ENCODE measurements at places on chromosomes 11 and 22. TPM values are rescaled to one million over a fixed set of nuclear protein-coding genes. Genes with fewer than 3 reads are reported as not detected.

DNA sequence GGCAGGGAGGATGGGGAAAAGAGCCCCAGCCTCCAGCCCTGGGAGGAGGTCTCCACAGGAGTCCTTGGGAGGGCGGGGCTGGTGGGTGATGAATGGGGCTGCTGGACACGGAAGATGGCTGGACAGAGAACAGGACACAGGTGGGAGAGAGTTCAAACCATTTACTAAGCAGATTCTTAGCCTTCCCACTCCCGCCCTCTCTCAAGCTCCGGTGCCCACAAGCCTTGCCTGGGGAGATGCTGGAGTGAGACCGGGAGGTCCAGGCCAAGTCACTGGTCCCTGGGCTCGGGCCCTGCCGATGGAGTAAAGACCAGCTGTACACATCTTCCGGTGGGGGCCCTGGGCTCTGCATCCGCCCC, 1.4 kb downstream of the CLDN5 start:
- no peak for DNase-seq

- no peak for DNase-seq
Observed at GRCh38 chr11:65353900-65354264, 669 bp upstream of the TIGD3 start.

GRCh38 chr11:119797736-119798135, 68.7 kb upstream of the NECTIN1 start:
- no peak for DNase-seq

GRCh38 chr11:60059521-60060240, 3.2 kb downstream of the MS4A3 start:
- DNase-seq, result no peak

DNA sequence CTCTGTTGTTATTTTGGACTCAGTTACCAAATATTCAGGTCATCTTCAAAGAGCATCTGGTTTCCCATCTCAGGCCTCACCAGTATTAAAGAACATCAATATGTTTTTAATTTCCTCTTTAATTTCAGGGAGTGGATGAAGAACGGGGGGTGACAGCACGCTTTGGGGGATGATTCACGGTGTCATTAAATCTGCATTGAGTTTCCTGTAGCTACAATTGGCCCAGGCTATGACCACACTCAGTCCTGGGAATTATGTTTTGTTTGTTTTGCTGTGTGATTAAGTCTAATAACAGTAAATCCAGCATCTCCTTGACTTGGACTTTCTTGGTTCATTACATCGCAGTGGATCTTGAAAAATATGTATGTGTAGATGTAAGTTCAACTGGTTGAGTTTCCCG, 149.7 kb upstream of the SEZ6L start:
- DNase-seq, result no peak

DNA sequence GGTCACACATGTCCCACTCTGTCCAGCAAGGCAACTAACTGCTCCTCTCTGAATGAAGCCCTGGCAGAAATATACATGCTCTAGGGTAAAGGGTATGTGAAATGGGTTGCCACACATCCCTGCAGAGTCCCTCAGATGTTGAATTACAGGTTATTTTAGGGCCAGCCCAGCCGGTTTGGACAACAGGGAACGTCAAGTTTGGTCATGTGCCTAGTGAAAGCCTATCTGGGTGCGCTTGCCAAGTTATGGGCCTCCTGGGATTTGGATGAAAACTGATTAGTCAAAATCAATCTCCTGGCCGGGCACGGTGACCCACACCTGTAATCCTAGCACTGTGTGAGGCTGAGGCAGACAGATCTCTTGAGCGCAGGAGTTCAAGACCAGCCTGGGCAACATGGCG, 10.4 kb downstream of the AP1B1 start:
- DNase-seq, result no peak

- DNase-seq, result peak; percentile 51
Observed at GRCh38 chr11:69460540-69461257, 20.8 kb upstream of the LINC01488 start.

GRCh38 chr11:2846056-2846455, 39.5 kb downstream of the CDKN1C start:
- DNase-seq, result peak; percentile 21

DNA sequence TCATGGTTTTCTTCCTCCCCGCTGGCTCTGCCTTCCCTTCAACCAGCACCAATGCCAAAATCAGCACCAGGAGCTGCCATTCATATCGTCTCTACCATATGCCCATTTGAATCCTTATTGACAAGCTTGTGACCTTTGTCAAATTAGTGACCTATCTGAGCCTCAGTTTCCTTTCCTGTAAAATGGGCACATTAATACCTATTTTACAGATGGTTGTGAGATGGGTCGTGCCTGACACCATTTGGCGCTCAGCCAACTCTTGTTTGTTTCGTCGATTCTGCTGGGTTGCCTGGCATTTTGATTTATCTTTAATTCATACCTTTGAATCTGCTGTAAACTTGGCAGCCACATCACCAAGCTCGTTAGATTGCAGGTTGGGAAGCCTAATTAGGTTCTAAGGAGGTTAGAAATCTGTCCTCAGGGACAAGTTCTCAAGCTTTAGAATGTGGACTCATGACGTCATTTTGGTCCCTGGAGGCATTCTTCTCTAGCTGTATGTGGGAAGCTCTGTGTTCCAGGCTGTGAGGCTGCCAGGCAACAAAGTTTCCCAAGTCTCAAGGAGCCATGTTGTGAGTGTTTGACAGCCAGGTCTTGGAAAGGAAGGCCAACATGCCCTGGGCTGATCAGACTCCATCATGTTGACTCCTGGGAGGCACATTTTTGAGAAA, 61.0 kb downstream of the RPS6KA4 start:
- peak; percentile 85 for DNase-seq

- peak; percentile 9 for DNase-seq
Observed at GRCh38 chr11:108804511-108804910, 139.6 kb downstream of the DDX10 start.

DNA sequence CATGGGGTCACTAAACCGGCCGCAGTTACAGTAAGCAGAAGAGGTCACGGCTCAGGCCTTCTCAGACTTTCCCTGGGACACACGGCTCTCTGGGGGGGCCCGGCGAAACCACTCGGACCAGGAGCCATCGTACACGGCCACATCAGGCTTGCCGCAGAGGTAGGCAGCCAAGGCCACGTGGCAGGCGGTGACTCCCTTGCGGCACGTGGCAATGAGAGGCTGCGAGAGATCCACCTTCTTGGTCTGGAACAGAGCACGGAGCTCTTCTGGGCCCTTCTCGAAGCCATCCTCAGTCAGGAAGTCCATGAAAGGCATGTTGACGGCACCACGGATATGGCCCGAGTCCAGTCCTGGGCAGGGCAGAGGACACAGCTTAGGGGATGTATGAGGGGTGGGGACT, 8.3 kb downstream of the TST start:
- no peak for DNase-seq

GRCh38 chr11:58801974-58802545, 42.4 kb downstream of the GLYATL2 start:
- no peak for DNase-seq

- no peak for DNase-seq
Observed at GRCh38 chr11:128552783-128553661, 34.3 kb downstream of the ETS1 start.

GRCh38 chr22:46058091-46058420, 81.1 kb upstream of the WNT7B start:
- DNase-seq, result no peak

DNA sequence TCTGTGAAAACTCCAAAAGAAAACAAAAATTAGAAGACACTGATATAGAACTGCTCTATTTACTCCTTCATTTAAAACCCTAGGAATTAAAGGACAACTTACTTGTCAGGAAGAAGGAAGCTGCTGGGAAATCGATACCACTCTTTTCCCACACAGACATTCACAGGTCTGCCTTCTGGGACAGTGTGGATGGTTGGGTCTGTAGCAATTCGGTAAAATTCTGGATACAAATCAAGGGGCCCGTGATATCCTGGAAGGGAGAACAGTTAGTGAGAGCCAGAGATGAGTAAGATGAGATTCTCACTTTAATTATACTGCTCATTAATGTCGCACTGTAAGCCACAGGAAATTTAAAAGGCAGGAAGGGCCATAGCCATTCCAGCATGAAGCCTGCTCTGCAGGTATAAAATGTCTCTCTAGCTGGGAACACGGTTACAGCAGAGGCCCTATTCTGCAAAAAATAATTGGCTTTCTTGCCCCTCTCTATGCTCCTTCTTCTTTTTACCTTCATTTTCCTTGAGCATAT, 34.0 kb downstream of the ALG9 start:
- no peak for DNase-seq

GRCh38 chr22:30276039-30276438, 9.4 kb upstream of the OSM start:
- no peak for DNase-seq

GRCh38 chr11:102614485-102614884, 10.6 kb downstream of the MMP20 start:
- no peak for DNase-seq

DNA sequence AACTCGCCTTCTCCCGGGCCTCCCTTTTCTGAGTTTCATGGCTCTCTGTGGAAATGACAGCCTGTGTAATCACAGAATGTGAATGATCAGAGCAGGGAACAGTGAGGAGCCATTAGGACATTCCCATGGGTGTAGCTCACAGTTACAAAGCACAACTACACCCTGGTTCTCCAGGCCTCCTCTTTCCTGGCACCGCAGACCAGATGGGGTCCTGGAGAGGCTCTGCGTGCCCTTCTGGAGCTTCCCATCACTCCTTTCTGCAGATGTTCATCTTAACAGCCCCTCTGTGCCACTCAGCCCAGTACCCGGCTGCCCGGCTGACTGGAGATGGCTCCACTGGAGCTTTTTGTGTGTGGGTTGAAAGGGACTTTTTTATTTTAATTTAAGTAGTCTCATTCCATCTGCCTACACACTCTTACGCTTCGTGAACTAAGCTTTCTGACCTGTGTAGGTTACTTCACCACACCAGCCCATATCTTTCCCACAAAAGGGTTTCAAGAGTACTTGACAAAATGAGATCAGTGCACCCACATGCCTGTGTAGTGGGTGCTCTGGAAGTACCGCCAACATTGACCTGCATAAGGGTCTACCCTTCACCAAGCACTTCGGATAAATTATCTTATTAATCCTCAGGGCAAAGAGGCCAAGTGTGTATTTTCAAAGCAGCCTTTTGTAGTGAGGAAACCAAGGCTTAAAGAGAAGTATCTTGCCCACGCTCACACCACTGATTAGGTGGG, 29.8 kb downstream of the SREBF2 start:
- DNase-seq, result no peak

DNA sequence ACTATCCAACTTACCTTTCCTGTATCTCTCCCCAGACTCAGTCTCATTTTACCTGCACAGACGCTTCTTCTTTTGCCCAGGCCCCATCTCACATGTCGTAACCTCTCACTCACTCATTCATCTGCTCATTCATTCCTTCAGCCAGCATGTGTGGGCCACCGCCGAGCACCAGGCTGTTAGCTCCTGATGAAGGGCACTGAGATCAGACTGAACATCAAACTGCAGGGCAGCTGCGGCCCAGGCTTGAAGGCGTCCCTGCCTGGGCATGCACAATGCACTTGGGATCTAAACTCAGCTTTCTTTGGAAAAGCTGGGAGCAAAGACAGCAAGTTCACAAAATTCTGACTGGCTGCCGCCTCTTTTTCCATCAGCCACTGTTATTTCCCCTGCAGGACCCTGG, 1456.3 kb downstream of the BRD1 start:
- DNase-seq, result no peak

DNA sequence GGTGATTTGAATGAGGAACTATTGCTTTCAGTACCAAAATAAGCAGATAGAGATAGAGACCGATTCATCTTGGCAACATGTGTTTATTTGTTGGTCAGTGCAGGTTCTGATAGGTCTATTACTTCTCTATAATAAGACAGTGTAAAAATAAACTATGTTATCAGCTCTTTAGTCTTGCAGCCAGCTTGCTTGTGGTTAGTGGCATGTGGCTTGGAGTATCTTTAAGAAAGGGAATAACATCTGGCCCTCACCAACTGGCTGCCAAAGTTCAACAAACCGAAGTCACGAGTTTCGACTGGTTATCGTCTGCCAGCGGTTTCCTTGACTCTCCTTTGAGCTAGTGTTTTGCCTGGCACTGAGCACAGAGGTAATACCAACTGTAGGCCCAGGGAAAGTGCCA, 71.8 kb downstream of the CTTN start:
- no peak for DNase-seq

DNA sequence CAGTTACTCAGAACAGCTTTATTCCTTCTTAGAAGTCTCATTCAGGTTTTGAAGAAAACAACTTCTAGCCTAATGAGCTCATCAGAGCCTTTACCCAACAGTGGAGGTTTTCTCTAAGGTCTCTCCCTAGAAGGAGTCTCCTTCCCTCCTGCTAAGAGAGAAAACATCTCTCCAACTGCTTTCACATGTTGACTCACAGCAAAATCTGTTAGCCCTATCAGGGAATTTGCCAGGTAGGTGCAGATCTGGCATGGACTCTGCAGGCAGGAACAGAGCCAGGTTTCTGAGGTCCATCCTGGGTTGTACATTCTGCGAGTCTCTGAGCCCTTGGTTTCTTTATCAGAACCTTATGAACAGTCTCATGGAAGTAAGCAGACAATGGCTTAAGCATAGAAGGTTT, 214.4 kb downstream of the HIPK3 start:
- no peak for DNase-seq

- DNase-seq, result no peak
Observed at GRCh38 chr11:67453816-67454732, 1.1 kb upstream of the CABP4 start.

DNA sequence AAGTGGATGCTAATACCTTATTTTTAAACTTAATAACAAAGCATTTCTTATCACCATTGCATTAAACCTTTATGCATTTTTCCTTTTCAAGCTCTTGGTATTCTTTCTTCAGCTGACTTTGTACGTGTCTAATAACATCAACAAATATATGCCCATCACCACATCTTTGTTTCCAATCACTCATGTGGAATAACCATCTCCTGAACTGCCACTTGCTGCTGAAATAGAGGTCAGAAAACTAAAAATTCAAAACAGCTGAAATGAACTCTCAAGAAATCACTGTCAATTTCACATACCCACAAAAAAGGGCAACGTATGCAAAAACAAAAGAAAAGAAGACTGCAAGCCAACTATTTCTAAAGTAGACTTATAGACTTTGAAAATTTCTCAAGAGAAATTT, 7.4 kb downstream of the MSANTD4 start:
- DNase-seq, result no peak

The HTR3B gene
- total RNA-seq, result not detected

The NF2 gene
- 40.2 TPM for total RNA-seq

The ACTN3 gene
- total RNA-seq, result 189 TPM

The CYTH4 gene
- total RNA-seq, result not detected

The SEPTIN5 gene
- 165 TPM for total RNA-seq

The BIRC3 gene
- 0.06 TPM for total RNA-seq

The TMEM191B gene
- 14.3 TPM for total RNA-seq

The MS4A6E gene
- total RNA-seq, result not detected

The LDLRAD3 gene
- total RNA-seq, result 6.2 TPM

The SLC22A6 gene
- not detected for total RNA-seq

The HPX gene
- total RNA-seq, result not detected

The ACRV1 gene
- total RNA-seq, result not detected

The GGTLC2 gene
- total RNA-seq, result not detected

The C11orf21 gene
- 1.3 TPM for total RNA-seq

All from cardiac muscle cell (in vitro differentiated cells and primary cell).